ENCODE measurements at places on chromosomes 1 and 21. TPM values are rescaled to one million over a fixed set of nuclear protein-coding genes. Genes with fewer than 3 reads are reported as not detected.
A peak's percentile ranks its signal among the peaks of the same experiment; 100 is the strongest.

COL9A2 gene
- 0.53 TPM for total RNA-seq

FLG2 gene
- not detected for total RNA-seq

MTARC2 gene
- 32.7 TPM for total RNA-seq

FRRS1 gene
- 3.6 TPM for total RNA-seq

KRTAP7-1 gene
- not detected for total RNA-seq

LCE3D gene
- total RNA-seq, result not detected

FCRL6 gene
- 1.1 TPM for total RNA-seq

AADACL3 gene
- total RNA-seq, result 0.09 TPM

CA14 gene
- total RNA-seq, result 5.7 TPM

GPA33 gene
- 0.31 TPM for total RNA-seq

RNASEL gene
- 4.1 TPM for total RNA-seq

USP21 gene
- total RNA-seq, result 13.4 TPM

CSMD2 gene
- 0.58 TPM for total RNA-seq

- no peak for DNase-seq
Measured at GRCh38 chr1:8604041-8604945, 213.1 kb downstream of the RERE start.

DNA sequence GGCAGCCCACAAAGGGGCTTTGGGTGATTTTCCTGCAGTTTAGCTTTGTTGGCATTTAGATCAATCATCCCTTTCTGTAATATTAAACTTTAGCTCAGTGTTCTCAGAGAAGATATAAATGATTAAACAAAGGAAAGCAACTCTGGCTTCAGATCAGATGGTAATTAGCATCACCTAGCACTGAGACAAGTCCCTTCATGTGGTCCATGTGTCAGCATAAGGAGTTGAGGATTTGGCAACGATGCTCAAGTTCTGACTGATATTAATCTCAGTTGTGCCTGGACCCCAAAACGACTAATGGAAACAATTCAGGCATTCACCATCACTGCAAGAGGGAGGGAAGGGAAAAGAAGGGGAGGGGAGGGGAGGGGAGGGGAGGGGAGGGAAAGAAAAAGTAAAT, 60.4 kb downstream of the SEC16B start:
- DNase-seq, result no peak

DNA sequence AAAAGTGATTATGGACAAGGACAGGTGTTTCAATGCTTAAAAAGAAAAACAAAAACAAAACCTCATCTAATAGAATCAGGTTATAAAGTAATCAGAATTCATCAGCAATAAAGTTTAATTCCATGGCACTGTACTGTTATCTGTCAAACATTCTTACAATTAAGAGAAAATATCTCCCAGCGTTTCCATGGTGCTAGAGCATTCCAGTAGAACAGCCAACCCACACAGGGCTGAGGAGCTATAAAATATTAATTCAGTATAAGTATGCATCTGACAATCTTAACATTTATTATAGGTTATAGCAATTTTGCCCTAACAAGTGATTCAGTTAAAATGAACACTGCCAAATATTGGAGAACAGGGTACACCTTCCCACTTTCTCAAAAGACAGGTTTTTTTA, 128.7 kb upstream of the DEPDC1 start:
- DNase-seq, result no peak

GRCh38 chr1:77038000-77038399, 170.7 kb downstream of the ST6GALNAC5 start:
- no peak for DNase-seq

GRCh38 chr1:42403880-42404400, 23.3 kb downstream of the RIMKLA start:
- DNase-seq, result no peak

DNA sequence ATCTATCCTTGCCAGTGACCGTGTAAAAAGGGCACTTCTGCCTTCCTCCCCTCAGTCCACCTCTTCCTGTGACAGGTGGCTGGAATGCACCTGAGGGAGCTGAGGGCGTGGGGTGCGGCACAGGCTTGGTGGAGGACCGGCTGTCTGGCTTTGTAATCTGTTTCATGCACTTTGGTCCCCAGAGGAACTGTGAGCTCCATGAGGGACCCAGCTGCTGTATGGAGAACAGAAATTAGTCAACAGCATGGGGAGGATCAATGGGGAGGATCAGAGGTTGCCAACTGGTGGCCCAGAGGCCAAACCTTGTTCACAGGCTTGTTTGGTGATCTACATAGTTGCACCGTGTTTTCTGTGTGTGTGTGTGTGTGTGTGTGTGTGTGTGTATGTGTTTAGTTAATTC, 19.0 kb upstream of the LUZP1 start:
- DNase-seq, result no peak

DNA sequence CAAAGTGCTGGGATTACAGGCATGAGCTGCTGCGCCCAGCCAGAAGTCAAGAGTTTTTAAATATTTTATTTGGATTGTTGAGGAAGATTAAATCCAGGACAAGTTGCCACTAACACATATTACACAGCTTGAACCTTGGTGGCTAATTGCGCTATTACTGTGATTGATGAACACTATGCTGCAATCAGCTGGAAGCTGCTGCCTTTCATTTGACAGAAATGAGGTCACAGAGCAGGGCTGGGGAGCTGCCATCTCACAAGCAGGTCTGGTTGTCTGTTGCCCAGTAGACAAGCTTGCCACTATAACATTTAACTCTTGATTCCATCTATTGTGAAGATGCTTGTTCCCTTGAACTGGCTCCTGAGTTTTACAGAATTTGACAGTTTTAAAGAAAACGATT, 37.4 kb upstream of the NRDC start:
- no peak for DNase-seq

DNA sequence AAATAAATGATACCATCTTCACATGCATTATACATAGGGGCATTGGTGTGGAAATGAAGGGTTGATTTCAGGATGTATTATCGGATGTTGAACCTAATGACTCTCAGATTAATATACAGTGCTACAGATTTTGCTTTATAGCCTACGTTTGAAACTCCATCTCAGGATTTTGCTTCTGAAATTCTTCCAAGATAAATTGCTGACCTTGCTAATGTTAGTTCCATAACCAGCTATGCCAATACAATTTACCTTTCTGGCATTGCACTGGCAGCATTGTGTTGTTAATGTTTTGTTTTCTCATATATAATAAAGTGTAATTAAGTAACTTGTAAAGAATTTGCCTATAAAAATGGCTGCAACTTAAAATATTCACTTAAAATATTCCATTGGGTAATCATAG, 350.1 kb downstream of the CHRM3 start:
- DNase-seq, result no peak

DNA sequence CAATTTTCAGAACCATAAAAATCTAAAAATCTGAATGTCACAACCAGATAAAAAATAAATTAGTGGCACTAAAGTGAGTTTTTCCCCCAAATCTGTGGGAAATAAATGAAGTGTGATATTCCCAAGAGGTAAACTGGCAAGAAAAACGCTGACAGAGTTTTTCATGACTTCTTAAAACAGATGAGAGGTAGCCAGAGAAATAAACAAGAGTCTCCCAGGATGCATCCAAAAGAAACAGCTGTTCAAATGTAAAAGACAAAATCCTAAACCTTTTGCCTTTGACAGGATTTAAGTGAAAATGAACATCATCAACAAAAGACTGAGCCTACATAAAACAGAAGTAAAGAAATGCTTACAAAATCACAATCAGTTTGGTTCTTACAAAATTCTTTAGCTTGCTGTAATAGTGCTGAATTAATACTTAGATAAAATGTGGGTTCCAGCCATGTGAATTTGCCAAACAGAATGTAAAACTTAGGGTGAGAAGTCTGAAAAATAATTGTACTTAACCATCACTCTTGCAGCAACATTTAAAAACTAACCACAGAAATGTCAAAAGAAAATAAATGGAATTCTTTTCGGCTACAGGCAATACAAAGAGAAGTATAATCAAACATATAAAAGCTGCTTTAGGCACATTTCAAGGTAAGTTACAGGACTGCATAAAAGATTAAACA, 133.6 kb downstream of the EIF4G3 start:
- no peak for DNase-seq

DNA sequence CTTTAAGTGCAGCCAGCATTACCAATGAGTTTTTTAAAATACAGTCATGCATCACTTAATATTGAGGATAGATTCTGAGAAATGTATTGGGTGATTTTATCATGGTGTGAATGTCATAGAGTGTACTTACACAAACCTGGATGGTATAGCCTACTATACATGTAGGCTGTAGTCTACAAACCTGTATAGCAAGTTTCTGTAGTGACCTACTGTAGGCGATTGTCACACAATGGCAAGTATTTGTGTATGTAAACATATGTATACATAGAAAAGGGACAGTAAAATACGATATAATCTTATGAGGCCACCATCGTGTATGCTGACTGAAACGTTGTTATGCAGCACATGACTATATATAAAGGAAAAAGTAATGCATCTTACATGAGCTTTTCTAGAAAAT, 48.2 kb downstream of the RPE65 start:
- no peak for DNase-seq

DNA sequence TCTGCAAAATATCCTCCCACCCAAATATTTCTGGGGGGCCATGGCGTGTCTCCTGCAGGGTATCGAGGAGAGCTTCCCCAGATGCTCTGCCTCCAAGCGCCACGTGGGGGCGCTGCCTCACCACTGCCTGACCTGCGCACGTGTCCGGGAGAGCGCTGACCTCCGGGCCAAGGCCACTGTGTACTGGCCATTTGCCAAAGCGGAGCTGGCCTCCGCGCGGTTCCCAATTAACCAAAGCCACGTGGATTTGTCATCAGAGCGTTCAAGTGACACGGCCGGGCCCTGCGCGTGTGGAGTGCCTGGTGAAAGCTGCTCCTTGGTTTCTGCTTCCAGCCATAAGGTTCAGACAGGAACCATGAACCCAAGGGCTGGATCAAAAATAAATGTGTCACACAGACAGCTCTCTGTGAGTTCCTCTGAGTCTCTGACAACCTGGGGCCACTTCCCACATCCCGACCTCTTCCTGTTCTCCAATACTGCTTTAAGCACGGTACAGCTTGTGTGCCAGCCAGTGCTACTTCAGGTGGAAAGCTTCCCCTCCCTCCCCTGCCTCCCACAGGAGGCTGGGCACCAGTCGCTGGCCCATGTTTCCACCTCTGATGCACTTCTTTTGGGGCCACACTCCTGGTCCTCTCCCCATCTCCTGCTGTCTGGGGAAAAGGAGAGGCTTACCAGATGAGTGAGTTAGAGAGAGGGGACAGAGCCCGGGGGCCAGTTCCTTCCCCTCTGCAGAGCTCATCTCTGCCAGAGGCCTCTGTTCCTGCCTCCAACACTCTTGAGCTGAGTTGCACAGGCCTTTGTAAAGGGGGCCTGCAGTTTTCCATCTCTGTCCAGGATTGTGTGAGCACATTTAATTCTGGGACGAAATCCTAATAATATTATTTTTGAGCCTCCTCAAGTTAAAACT, 26.1 kb downstream of the ZP4 start:
- peak; percentile 54 for DNase-seq

DNA sequence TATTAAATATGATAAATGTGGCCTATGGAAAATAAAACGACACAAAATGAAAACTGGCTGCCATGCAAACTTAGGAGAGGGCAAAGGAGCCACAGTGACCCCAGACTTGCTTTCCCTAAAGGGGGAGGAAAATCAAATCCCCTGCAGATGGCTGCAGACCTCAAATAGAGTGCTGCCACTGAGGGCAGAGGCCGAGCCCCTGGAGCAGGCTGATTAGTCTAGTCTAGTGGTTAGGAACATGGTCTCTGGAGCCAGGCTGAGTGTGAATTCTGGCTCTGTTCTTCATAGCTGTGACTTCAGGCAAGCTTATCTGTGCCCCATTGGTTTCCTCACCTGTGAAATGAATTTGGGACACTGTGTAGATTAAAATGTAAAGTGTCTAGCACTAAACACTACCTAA, 60.8 kb downstream of the ITPKB start:
- no peak for DNase-seq

- no peak for DNase-seq
Measured at GRCh38 chr1:208103597-208104513, 140.3 kb downstream of the PLXNA2 start.

DNA sequence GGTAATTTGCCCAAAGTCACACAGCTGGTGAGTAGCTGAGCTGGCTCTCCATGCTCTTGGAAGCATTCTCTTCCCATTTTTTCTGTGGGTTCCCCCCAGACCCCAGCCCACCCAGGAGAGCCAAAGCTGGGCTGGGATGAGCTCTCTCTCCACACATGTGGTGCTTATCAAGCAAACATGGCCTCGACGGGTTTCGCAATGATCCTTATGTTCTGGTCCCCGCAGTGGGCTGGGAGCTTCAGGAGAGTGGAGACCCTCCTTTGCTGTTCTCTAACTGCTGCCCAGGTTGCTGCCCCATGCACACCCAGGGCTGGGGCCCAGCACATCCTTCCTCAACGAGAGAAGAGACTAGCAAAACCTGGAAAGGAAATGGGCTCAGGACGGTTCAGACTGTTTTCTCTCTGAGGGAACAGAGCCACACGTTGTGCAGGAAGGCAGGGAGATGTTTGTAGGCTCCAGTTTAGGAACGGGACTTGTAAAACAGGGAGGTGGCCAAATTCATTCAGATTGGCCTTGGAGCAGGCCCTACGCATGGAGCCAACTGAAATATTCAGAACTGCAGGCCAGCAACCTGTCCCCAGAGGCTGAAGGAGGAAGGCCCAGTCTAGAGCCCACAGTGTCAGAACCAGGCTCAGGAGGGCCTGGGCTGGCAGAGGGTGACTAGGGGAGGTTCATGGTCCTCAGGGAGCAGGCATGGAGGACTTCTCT, 27.2 kb upstream of the CSF1 start:
- DNase-seq, result peak; percentile 55

- no peak for DNase-seq
Measured at GRCh38 chr1:112540226-112540794, 31.5 kb downstream of the WNT2B start.

GRCh38 chr1:100875228-100875627, 19.4 kb downstream of the EXTL2 start:
- DNase-seq, result no peak

- DNase-seq, result no peak
Measured at GRCh38 chr1:1625404-1625775, 6.6 kb upstream of the MMP23B start.

GRCh38 chr1:211680752-211681327, 5.4 kb upstream of the NEK2 start:
- DNase-seq, result peak; percentile 66

- DNase-seq, result no peak
Measured at GRCh38 chr1:161282991-161283390, 24.4 kb downstream of the PCP4L1 start.

GRCh38 chr21:9008636-9009035, 1512.7 kb upstream of the TPTE start:
- DNase-seq, result no peak
